ENCODE measurements at places on chromosomes 13 and 19. TPM values are rescaled to one million over a fixed set of nuclear protein-coding genes. Genes with fewer than 3 reads are reported as not detected.

Gene LGALS14
- total RNA-seq, result 1.6 TPM

Gene HNRNPA1L2
- total RNA-seq, result 8.5 TPM

Gene APOC4
- not detected for total RNA-seq

Gene MAP1S
- 71.2 TPM for total RNA-seq

Gene MAG
- 0.43 TPM for total RNA-seq

DNA sequence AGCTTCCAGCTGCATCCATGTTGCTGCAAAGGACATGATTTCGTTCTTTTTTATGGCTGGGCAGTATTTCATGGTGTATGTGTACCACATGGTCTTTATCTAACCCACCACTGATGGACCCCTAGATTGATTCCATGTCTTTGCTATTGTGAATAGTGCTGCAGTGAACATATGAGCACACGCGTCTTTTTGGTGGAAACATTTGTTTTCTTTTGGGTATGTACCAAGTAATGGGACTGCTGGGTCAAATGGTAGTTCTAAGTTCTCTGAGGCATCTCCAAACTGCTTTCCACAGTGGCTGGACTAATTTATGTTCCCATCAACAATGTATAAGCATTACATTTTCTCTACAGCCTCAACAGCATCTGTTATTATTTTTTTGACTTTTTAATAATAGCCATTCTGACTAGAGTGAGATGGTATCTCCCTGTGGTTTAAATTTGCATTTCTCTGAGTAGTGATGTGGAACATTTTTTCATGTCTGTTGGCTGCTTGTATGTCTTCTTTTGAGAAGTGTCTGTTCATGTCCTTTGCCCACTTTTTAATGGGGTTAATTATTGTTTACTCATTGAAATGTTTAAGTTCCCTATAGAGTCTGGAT is 6.8 kb upstream of the UBE2L5 start:
- no peak for DNase-seq

GRCh38 chr13:83905641-83906040 is 23.4 kb upstream of the SLITRK1 start:
- DNase-seq, result peak; percentile 39

DNA sequence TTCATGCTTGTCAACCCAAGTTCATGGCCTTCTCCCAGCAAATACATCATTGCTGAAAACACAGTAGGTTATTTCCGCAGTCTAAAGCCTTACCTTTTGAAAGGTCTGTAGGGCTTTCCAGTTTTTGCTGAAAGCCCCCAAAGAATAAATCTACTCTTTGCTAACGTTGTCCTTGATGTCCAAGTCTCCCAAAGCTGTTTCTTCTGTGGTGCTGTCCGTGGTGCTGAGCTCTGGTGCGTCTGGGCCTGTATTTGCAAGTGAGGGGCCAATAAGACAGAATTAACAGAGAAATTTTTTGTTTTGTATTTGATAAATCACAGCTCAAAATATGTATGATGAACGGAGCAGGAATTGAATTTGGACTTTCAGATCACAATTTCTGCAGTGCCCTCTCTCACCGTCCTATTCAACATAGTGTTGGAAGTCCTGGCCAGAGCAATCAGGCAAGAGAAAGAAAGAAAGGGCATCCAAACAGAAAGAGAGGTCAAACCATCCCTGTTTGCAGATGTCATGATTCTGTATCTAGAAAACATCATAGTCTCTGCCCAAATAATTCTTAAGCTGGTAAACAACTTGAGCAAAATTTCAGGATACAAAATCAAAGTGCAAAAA is 9.8 kb upstream of the LGALS16 start:
- peak; percentile 37 for DNase-seq

- DNase-seq, result no peak
These were observed 145.6 kb upstream of the GJB6 start for GRCh38 chr13:20377720-20378119.

GRCh38 chr19:16366433-16367260 is 42.0 kb downstream of the KLF2 start:
- peak; percentile 45 for DNase-seq

GRCh38 chr19:1122972-1123363 is 19.2 kb downstream of the GPX4 start:
- peak; percentile 80 for DNase-seq

- DNase-seq, result no peak
These were observed 41.1 kb downstream of the ITGBL1 start for GRCh38 chr13:101493541-101493940.

GRCh38 chr13:113443991-113444390 is 9.3 kb downstream of the ADPRHL1 start:
- no peak for DNase-seq

DNA sequence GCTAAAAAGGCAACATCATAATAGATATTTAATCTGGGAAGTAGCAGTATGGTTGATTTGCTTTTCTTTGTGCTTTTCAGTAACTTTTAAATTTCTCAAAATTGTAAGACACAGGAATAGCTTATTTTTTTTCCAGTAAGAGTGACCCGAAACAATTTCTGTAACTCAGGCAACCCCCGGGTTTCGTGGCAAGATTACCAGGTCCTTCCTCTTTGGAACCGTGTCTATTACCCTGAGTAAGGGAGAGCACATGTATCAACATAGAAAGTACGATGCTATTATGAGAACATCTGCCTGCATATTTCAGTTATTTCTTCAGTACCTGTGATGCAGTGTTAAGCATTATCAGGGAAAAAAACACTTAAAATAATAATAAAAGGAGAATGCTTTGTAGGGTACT is 64.1 kb downstream of the DOCK9 start:
- DNase-seq, result no peak

DNA sequence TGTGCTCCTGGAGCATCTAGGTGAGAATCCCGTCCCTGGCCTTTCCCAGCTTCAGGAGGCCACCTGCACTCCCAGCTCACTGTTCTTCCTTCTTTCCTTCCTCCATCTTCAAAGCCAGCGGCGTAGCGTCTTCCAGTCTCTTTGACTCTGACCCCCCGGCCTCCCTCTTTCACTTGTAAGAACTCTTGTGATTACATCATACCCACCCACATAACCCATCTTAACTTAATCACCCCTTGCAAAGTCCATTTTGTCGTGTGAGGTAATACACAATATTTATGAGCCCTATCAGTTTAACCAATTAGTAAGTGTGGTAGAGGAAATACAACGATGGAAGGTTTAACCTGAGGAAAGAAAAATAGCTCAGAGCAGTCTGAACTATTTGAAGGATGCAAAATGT is 4.6 kb upstream of the CDC16 start:
- no peak for DNase-seq

GRCh38 chr13:67281466-67281865 is 51.3 kb upstream of the PCDH9 start:
- DNase-seq, result no peak

Measured in activated CD4-positive, alpha-beta memory T cell treated with anti-CD3 and anti-CD28 coated beads for 36 hours (primary cell).